ENCODE measurements at places on chromosomes 12 and 14. TPM values are rescaled to one million over a fixed set of nuclear protein-coding genes. Genes with fewer than 3 reads are reported as not detected.

The BIN2 gene
- not detected for total RNA-seq

The ART4 gene
- total RNA-seq: not detected

The SLC8A3 gene
- 0.13 TPM for total RNA-seq

The HOXC6 gene
- total RNA-seq: 3.9 TPM

The PAPLN gene
- total RNA-seq: 106 TPM

The APOF gene
- total RNA-seq: not detected

The FSCB gene
- 0.25 TPM for total RNA-seq
